ENCODE measurements at places on chromosomes 3 and 15.

- no peak for DNase-seq
These were observed 88.8 kb upstream of the PLXND1 start for GRCh38 chr3:129695230-129695629.

GRCh38 chr15:77851086-77851485, 218.4 kb upstream of the LINGO1 start:
- DNase-seq = no peak

GRCh38 chr3:53238051-53238850, 17.6 kb downstream of the TKT start:
- no peak for DNase-seq

DNA sequence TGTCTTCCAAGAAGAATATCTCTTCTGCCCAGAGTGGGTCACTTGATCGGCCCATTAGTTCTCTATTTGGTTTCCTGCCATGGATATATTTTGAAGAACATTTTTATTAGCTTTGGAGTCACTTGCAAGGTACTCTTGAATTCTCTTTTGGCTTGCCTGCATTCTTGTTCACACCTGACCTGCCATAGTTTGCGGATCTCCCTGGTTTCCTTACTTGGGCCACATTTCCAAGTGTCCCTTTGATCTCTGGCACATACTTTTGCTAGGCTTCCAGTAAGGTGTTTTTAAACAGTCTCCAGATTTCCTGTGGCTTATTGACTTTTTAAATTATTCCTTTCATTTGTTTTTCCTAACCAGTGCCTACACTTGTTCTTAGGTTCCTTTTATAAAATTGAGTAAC, 488.5 kb upstream of the MDFIC2 start:
- no peak for DNase-seq

GRCh38 chr3:139530717-139531116, 8.8 kb downstream of the RBP1 start:
- DNase-seq = no peak

- no peak for DNase-seq
These were observed 13.0 kb downstream of the VIPR1 start for GRCh38 chr3:42515391-42515916.

DNA sequence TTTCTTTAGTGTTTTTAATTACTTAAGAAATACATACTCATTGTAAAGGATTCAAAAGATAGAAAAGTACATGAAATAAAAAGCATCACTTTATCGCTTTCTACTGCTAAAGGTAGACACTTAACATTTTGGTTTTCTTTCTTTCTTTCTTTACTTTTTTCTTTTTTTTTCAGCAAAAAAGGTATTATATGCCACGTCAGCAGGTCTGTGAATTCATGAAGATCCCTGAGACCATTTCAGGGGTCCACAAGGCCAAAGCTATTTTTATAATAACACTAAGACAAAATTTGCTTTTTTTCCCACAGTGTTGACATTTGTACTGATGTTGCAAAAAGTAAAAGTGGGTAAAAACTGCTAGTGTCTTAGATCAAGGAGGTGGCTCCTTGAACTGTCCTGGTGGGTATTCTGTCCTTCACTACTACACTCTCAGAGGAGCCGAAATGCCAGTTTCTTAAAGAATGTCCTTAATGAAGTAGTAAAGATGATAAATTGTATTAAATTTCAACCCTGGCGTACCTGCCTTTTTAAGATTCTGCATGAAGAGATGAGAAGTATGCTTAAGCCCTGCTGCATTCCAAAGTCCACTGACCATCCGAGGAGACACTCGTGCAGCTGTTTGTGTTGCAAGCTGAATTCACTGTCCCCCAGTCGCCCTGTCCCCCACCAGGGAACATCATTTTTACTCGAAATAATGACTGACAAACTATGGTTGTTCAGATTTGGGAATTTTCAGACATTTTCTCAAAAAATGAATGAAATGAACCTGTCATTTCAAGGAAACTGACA, 106.7 kb upstream of the PIAS1 start:
- DNase-seq = no peak

DNA sequence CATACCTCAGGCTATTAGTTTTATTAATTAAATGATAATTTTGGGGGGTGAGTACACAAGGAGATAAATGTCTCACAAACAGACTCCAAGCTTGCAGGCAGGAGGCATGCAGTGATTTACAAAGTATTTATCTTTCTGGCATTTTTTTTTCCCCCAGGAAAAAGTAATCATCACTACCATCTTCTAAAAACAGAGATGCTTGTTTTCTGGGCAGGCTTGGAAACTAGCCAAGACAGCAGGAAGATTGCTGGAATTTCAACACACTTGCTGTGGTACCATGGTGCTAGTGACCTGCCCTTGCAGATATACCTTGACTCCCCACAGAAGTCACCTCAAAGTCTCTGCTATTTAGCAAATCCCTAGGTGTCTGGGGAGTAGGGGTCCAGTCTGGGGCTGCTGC, 732.8 kb upstream of the CFAP20DC start:
- no peak for DNase-seq

- DNase-seq = no peak
These were observed 234.2 kb downstream of the IL20RB start for GRCh38 chr3:137191951-137192350.

DNA sequence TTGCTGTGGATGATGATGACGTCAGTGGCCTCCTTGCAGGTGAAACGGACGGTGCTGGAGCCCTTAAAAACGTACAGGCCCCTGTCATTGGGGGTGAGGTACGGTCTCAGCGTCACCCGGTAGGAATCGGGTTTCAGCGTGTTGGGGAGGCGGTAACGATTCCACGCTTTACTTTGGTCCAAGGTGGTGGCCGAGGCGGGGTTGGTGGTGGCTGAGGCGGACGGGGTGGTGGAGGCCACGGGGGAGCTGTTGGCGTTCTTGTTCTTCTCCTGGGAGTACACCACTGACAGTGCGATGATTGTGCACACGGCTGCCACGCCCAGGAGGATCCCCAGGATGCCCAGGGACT, 8.5 kb downstream of the ANPEP start:
- DNase-seq = no peak

- no peak for DNase-seq
These were observed 397.4 kb upstream of the TPM1 start for GRCh38 chr15:62644889-62645742.

- DNase-seq = no peak
These were observed 29.6 kb downstream of the GSK3B start for GRCh38 chr3:120064641-120065040.

- DNase-seq = no peak
These were observed 3.6 kb upstream of the SMAD6 start for GRCh38 chr15:66698318-66698961.

- DNase-seq = no peak
These were observed 288.6 kb upstream of the CBLB start for GRCh38 chr3:106157411-106157810.

DNA sequence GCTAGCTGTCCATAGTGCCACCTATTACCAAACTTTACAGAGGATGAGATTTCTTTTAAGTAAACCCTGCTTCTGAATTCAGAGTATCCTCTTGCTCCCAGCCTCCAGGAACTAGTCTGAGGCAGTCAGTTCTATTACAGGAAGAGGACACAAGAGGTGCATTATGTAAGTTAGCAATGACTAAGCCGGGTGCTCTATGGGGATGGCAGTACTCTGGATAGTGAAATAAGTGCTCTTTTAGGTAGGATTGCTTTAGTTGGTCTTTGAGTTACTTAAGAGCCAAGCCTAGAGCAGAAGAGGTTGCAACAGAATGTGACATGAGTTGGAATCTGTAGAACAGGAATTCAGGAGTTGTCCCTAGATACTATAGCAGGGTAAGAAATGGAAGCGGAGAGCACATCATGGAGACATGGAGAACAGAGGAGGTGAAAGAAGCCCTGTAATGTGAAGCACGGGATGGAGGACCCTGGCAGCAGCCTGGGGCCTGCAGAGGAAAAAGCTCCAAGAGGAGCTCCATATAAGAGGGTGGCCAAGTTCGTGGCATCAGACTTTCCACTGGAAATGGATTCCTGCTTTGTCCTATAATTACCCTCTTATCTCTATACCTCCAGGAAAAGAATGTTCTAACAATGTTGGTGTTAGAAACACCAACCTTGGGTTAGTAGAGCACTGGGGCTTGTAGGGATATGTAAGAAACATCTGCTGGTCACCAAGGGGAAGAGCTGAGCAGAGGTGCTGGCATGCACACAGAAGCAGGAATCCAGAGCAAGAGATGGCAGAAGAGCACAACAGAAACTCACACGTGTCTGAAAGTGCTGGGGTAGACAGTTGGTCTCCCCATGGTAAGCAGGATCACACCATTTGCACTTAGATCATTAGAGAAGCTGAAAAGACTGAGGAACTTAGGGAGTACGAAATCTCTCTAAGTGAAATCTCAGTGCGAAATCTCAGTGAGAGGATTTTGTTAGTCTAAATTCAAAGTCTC, 851.1 kb downstream of the FHIT start:
- DNase-seq = no peak

DNA sequence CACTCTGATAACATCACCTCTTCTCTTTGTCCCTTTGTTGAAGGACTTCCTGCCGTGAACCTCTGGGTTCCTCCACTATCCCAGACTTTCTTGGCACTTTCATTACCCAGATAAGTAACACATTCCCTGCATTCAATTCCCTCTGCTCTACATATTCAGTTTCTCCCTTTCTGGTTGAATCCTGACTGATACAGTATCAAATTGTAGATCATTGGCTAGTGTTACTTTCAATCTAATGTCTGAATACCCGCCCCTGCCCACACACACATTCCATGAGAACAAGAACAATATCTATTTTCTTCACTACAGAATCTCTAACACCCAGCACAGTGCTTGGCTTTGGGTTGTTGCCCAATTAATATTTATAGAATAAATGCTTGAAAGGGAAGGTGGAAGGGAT, 163.5 kb downstream of the ABHD5 start:
- DNase-seq = no peak

DNA sequence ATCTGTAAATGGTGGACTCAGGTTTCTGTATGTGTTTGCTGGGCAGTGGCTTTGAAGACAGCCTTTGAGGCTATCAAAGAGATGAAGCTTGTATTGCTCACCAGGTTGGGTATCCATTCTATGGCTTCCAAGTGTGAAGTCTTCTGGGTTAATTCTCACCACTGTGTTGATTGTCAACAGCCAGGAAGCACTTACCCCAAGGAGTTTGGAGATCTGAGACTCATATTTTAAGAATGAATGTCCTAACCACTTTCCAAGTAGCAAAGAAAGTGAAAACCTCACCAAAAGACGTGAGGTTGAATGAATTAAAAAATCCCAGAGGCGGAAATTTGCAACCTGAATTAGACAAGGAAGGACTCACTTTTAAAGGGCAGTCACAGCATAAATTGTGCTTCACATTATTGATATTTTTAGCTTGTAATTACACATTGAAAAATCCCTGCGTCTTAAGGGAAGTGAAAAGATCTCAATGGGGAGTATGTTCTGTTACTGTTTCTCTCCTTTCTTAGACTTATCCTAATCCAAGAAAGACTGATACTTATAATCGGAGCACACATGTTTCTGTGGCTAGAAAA, 304.0 kb upstream of the TPRG1 start:
- no peak for DNase-seq

DNA sequence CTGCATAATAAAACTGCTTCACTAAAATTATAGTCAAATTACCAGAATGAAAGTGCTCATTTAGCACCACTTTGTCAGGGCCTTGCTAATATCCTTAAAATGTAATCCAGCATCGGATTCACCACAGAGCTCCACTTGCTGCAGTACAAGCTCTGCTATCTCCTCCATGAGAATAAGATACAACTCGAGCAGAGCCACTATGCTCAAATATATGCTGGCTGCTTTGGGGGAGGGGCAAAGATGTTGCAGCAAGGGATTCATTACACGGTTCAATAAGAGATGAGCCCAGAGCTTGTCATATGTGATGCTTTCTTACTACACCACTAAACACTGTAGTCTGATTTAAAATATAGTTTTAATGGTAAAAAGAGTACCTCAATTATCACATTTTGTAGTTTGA, 72.2 kb downstream of the DLG1 start:
- no peak for DNase-seq

- no peak for DNase-seq
These were observed 77.9 kb downstream of the ISG20 start for GRCh38 chr15:88716543-88717381.

- no peak for DNase-seq
These were observed 170.2 kb upstream of the ICE2 start for GRCh38 chr15:60648928-60649679.

DNA sequence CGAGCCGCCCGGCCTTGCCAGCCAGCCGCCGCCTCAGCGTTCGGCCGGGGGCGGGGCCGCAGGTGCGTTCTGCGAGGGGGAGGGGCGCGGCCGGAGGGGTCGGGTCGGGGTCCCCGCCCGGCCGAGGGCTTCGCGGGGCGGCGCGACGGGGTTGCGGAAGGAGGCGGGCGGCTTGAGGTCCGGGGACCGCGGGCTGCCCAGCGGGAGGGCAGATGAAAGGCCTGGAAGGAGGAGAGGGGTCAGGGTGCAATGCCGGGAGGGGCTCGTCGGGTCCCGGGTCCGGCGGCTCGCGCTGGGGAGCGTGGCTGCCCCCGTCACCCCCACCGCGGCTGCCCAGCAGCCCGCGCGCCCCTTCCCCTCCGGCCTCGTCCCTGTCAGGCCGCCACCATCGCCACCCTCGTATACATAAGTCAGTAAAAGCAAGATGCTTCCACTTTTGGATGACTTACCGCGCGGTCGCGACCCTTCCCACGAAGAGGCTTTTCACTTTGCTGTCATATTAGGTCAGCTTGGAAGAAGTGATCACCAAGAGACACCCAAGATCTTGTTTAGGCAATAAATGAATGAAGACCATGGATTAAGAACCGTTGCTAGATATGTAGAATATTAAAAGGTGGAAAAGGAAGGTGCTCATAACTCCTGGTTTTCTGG, 620 bp upstream of the ANP32A start:
- DNase-seq = no peak

GRCh38 chr15:85168642-85169173, 187.1 kb downstream of the PDE8A start:
- peak; percentile 35 for DNase-seq

DNA sequence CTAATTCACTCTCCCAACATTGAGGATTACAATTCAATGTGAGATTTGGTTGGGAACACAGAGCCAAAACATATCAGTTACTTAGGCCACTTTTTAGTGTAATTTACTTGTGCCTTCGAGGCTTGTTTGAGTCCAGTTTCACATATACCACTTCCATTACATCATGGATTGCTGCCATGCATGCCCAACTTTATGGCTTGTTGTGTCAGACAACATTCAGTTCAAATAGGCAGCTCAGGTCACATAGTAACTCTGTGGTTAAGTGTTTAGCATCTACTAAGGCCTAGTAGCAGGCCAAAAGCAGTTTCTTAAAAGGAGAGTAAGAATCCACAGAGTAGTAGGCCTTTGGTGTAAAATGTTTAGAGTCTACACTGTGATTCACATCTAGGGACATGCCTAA, 164.3 kb upstream of the GMNC start:
- DNase-seq = no peak

- no peak for DNase-seq
These were observed 3.3 kb upstream of the USP4 start for GRCh38 chr3:49343163-49343562.

All from GM12891 (cell line).